Left kidney (tissue), 8 donors: ENCODE measurements at places on chromosomes 11 and 22. TPM values are rescaled to one million over a fixed set of nuclear protein-coding genes. Genes with fewer than 3 reads are reported as not detected.

- DNase-seq: peak; percentile 35
Measured at GRCh38 chr22:38655519-38656255, 505 bp downstream of the FAM227A start.

- no peak for DNase-seq
Measured at GRCh38 chr11:77316733-77317342, 15.4 kb upstream of the GDPD4 start.

- DNase-seq: no peak
Measured at GRCh38 chr11:75659836-75660235, 9.0 kb downstream of the MAP6 start.

PNPLA5 gene
- polyA plus RNA-seq: 0.10 TPM

TMPRSS5 gene
- polyA plus RNA-seq: 1.6 TPM

OR8G5 gene
- not detected for polyA plus RNA-seq

- no peak for DNase-seq
Measured at GRCh38 chr11:92707665-92708064, 261.8 kb upstream of the MTNR1B start.

DNA sequence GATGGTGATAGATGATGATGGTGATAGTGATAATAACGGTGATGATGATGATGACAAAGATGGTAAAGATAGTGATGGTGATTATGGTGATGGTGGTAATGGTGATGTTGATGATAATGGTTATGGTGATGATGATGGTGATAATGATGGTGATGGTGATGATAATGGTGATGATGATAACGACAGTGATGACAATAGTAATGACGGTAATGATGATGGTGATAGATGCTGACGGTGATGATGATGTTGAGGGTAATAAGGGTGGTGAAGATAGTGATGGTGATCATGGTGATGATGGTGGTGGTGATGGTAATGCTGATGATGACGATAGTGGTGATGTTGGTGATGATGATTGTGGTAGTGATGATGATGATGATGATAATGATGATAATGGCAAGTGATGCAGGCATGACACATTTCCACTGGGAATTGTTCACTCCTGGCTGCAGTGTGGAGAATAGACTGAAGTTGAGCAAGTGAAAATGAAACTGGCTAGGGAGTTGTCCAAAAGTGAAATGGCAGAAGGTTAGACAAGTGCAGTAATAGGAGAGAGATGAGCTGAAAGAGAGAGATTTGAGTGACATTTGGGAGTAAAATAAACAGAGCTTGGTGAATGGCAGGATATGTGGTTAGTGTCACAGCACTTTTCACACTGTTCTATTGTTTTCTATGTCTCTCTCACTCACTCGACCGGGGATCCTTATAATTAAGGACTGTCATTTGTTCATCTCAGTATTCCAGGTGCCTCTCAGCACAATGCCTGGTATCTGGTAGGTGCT is 992.5 kb downstream of the OPCML start:
- DNase-seq: no peak

GRCh38 chr11:32154275-32154674 is 63.4 kb downstream of the RCN1 start:
- DNase-seq: no peak

TENM4 gene
- polyA plus RNA-seq: 24.5 TPM

GRCh38 chr11:43419460-43419859 is 60.7 kb downstream of the TTC17 start:
- peak; percentile 38 for DNase-seq

DNA sequence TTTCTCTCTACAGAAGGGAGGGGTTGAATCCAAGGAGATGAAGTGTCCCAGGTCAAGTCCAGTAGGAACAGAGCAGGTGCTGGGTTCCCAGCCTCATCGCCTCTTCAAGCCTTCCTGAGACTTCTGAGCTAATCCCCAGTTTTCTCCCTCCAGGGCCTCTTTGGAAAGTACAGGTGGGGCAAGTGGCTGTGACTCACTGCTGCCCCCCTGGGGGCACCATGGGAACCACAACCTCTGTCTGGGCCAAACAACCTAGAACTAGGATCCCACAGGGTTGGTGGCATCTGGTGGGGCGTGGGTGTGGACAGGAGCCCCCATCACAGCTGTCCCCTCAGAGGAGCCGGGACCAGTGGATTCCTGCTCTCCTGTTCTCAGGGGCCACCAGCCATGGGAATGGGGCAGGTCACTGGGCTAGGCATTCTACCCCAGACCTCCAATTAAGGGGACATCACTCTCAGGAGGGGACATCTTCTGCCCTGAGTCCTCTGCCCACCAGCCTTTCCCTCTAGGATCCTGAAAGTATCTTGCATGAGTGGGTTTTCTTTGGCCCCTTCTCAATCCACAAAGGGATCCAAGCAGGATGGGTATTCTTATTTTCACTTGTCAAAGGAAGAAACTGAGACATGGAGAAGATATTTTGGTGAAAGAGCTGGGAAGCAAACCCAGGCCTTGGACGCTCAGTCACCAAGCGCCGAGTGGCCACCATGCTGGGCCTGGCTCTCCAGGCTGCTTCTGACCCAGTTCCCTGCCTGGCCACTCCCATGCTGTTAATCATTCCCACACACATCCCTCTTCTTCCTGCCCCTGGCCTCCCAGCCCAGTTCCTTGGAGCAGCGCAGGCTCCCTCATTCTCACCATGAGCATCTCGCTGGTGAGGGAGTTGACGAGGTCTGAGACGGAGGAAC is 23.8 kb downstream of the LRRC10B start:
- no peak for DNase-seq

GRCh38 chr11:36164506-36165250 is 124.5 kb downstream of the COMMD9 start:
- no peak for DNase-seq

GRCh38 chr11:111417766-111418435 is 38.8 kb upstream of the POU2AF1 start:
- peak; percentile 44 for DNase-seq

POU2AF2 gene
- not detected for polyA plus RNA-seq

ADAMTS8 gene
- 2.5 TPM for polyA plus RNA-seq

DNA sequence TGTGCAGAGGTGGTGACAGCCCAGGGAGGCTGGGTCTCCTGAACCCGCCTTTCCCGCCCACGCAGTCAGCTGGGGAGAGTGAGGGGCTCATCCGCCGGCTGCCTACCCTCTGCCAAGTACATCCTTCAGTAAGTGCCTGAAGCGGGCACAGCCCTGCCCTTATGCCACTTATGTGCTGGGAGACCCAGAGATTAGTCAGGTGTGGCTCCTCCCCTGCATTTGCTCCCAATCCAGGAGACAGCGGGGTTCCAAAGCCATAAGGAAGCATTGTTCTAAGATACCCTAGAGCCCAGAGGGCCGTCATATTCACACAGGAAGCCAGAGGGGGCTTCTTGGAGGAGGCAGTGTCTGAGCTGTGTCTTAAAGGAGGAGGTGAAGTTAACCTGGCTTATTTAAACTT is 5.8 kb upstream of the PPP6R3 start:
- DNase-seq: no peak

DNA sequence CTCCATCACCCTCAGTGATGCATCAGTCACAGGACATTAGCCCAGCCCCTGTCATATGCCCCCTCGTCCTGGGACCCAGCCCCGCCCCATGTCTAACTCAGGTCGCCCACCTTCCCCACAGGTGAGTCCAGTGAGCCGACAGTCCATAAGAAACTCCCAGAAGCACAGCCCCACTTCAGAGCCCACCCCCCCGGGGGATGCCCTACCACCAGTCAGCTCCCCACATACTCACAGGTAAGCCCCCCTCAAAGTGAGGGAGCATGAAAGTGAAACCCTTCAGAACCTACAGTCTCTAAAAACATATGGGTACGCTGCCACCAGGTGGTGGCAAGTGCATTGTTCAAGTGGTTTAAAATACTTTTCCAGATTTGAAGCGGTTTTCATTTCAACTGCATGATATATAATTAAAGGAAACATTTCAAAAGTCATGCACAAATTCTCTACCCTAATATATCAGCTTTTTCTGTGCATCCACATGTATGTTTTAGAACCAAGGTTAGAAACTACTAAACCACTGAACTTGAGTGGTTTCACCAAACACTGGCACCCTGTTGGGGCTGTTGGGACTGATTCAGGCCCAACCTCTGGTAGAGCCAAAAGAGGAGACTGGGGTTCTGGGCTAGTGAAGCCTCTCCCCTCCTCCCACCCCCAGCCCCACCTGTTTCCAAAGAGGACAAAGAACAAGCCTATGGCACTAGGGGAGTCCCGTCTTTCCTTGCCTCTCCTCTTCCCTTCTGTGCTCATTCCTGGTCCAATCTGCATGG is 17.3 kb downstream of the EPS8L2 start:
- DNase-seq: no peak

DNA sequence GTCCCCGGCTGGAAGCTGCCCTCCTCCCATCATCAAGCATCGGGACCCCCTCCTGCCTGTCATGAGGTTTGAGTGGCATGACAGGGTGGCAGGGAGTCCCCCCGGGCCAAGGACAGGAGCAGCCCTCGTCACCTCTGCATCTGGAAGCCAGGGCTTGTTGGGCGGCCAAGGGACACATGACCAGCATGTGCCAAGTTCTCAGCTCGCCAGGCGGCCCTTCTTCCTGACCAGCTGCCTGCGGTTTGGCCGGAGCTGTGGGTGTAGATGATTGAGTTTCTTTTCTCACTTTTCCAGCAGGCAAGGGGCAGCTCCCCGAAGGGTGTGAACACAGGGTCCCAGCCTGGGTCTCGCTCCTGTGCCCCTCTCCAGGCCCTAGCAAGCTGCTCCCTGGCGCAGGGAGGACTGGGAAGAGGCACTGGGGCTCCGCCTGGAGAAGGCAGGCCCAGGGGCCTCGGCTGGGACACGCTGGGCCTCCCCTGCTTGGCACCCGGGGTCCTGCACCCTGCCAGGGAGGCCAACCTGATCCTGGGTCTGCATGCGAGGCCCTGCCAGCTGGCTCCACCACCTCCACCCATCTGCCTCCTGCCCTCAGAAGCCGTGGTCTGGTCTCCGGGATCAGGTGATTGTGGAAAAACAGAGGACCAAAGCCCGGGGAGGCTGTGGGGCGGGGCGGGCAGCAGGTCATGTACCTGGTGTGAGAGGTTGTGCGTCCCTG is 13.4 kb downstream of the ARHGAP8 start:
- no peak for DNase-seq

GRCh38 chr11:131858505-131858904 is 488.1 kb downstream of the NTM start:
- peak; percentile 30 for DNase-seq

GRCh38 chr11:57874981-57875380 is 113.4 kb downstream of the CTNND1 start:
- DNase-seq: no peak

TRIM34 gene
- 11.7 TPM for polyA plus RNA-seq

DNA sequence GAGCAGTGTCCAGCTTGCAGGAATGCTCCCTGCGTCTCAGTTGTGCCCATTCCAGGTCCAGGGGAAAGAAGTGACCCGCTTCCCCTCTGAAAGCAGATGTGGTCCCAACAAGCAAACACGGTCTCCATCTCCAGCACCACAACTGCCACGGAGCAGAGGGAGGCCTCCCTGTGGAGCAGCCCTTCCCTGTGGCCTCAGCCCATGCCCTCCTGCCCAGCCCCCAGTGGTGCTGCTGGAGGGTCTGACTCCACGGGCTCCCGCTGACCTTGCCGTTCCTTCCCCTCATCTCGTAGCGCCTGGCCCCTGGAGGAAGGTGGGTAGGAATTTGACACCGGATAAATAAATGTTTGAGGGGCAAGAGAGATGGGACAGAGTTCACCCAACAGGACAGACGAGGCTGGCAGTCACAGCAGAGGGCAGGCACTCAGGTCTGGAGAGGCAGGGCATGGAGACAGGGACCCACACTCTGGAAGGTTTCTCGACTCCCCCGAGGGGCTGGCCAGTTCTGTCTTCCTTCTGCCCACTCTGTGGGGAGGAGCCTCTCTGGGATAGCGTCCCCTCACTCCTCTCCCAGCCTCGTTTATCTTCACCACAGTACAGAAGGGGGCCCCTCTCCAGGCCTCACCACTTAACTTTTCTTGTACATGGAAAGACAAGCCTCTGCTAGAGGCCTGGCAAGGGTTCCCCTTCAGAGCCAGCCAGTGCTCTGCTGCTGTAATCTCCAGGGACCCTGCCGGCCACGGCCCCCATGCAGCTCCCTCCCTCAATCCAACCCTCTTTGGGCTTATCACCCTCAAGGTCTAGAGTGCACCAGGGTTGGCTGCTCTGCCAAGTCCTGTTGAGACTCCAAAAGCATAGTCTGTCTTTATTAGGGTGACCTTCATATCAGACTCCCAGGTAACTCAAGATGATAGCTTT is 7.5 kb upstream of the ST3GAL4 start:
- DNase-seq: no peak

GP1BB gene
- 2.9 TPM for polyA plus RNA-seq

FAM227A gene
- polyA plus RNA-seq: 12.0 TPM

DNA sequence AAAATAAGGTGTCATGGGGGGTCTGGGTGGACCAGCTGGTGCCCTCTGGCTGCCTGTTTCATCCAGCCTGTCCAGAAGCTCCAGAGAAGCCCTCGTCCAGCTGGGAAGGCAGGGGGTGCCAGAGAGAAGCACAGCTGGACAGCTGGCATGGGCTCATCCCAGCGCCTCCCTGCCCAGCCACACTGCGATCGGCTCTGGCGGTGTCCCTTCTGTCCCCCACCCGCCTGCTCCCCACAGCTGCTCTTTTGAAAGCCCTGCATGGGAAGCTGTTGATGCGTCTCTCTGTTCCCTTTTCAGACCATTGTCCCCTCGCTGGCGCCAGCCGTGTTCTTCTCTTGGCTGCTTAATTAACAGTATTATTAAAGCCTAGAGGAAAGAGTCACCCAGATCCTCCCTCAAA is 86.5 kb downstream of the MN1 start:
- DNase-seq: no peak

FOLH1 gene
- 21.4 TPM for polyA plus RNA-seq

DNA sequence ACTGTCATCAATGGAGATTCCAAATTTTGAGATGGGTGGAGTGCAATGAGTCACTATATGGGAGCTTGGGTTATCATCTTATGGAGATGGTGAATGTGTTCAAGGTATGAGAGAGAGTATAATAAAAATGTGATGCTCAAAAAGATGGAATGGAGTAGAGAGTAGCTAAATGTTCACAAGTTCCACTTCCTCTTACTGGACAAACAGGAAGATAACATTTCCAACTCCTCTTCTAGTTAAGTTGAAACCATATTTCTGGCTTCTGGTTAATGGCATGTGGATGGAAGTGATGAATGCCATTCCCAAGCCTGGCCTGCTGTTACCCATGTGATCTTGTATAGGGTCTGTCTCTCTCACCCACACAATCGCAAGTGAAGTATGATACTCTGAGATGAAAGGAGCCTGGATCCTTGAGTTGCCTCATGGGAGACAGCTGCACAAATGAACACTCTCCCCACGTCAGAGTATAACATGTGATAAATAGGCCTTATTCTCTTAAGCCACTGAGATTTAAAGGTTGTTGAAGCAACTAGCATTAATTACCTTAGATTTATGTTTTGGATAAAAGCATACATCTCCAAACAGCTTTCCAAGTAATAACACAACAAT is 111.0 kb downstream of the RAB38 start:
- DNase-seq: no peak

DNA sequence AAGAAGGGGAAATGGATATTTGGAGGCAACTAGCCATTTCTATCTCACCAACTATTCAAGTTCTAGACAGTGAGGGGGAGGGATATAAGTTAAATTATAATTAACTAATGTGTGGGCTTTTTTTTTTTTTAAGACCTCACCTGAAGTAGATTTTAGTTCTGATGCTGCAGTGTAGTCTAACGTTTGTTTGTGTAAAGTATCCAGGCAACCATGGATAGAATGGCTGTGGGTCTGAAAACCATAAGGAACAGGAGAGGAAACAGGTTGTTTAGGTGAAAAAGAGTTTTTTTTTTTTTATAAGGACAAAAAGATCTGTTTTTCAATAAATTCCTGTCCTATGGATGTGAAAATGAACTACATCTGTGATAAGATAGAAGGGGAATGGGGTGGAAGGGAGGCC is 262.4 kb upstream of the PLET1 start:
- no peak for DNase-seq

PYGM gene
- 1.8 TPM for polyA plus RNA-seq

BAIAP2L2 gene
- polyA plus RNA-seq: 8.5 TPM

GRCh38 chr11:92451063-92451462 is 226.4 kb downstream of the FAT3 start:
- peak; percentile 63 for DNase-seq
